ENCODE measurements at places on chromosomes 1 and 21.

DNA sequence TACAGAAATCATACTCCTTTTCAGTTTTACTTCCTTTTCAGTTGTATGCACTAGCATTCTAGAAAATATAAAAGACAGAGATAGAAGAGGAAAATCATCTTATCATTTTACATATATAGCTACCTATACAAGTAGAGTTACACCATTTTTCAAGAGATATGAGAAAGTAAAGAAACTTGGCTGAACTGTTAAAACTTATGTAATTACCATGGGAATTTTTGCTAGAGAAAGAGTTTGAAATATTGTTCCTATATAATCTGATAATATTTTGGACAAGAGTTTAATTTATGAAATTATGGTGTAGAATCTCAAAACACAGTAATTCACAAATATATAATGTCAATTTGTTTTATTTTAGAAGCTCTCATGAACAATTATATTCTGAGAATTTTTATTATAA is 180.8 kb downstream of the PLPPR4 start:
- no peak for DNase-seq

- DNase-seq: peak; percentile 24
These were observed 2.7 kb downstream of the RAB29 start for GRCh38 chr1:205772607-205773032.

GRCh38 chr1:84283381-84283780 is 18.1 kb upstream of the SAMD13 start:
- no peak for DNase-seq

DNA sequence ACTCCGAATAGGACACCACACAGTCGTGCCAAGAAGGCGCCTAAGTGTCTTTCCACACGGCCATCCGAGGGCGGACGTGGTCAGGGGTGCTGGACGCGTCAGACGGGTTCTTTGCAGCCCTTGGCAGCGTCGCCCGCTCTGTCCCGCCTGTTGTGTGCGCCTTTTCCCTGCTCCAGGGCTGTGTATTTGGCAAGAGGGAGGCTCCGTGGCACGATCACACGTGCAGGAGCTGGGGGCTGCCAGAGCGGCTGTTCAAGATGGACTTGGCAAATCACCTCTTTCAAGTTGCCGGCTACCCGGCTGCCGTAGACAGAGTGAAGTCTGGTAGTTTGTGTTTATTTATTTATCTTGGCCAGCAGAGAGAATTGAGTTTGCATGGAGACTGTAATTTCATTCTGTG is 31.9 kb downstream of the PRKCZ start:
- DNase-seq: no peak

DNA sequence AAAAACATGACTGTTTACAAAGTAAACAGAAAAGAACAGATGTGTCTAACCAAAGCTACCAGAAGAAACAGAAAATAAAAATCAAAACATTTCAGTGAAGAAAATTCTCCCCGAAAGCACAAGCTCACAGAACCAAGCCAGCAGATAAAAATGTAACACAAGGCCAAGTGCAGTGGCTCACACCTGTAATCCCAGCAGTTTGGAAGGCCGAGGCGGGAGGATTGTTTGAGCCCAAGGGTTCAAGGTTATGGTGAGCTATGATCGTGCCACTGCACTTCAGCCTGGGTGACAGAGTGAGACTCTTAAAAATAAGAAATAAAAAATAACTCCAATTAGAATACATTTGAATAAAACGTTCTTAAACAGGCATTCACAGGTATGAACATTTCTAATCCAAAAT is 19.1 kb upstream of the DDOST start:
- DNase-seq: no peak

DNA sequence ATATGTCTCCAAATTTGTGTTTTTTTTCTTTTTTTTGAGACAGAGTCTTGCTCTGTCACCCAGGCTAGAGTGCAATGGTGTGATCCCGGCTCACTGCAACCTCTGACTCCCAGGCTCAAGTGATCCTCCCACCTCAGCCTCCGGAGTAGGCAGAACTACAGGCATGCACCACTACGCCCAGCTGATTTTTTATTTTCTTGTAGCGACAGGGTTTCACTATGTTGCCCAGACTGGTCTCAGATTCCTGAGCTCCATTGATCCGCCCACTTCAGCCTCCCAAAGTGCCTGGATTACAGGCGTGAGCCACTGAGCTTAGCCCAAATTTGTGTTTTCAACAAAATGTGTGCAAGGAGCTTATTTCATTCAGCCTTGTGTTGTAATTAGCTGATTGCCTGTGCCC is 59.0 kb upstream of the IFFO2 start:
- no peak for DNase-seq

DNA sequence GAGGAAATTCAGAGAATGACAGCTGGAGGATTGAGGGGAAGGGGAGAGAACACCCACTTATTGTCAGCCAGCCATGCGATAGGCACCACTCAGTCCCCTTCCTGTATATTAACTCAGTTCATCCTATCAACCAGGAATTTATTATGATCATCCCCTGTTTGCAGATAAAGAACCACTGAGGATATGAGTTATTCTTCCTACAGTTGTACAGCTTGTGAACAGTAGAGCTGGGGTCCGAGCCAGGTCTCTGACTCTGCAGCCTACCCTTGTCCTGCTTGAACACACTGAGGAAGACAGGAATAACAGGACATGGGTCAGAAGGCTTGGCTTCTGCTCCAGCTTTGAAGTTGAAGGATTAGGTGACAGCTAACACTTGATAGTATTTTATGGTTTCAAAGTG is 42.0 kb upstream of the SCMH1 start:
- no peak for DNase-seq

DNA sequence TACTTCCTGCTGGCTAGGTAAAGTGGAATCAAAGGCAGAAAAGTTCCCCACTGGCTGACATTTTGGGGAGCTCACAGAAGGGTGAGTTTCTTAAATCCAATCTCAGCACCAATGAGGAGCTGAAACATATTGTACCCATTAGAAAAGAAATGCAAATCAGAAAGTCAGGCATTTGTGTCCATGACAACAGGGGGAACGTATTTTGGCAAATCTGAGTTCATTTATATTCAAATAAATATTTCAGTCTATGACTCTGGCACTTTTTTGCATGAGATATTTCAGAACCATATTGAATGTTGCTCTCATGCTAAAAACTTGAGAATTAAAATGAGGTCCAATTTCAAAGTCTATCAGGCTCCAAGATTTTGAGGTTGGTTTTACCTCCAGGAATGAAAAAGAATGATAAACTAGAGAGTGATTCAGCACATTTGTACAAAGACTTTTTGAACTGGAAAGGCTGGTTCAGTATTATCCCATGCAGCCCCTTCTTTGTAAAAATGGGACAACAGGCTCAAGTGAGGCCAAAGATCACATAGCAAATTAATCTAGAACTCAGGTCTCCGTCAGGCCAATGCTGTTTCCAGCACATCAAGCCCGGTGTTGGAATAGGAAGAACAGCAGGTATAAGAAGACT is 202.2 kb downstream of the RRAGC start:
- no peak for DNase-seq

- DNase-seq: peak; percentile 33
These were observed 58.9 kb downstream of the RHOU start for GRCh38 chr1:228794173-228794572.

DNA sequence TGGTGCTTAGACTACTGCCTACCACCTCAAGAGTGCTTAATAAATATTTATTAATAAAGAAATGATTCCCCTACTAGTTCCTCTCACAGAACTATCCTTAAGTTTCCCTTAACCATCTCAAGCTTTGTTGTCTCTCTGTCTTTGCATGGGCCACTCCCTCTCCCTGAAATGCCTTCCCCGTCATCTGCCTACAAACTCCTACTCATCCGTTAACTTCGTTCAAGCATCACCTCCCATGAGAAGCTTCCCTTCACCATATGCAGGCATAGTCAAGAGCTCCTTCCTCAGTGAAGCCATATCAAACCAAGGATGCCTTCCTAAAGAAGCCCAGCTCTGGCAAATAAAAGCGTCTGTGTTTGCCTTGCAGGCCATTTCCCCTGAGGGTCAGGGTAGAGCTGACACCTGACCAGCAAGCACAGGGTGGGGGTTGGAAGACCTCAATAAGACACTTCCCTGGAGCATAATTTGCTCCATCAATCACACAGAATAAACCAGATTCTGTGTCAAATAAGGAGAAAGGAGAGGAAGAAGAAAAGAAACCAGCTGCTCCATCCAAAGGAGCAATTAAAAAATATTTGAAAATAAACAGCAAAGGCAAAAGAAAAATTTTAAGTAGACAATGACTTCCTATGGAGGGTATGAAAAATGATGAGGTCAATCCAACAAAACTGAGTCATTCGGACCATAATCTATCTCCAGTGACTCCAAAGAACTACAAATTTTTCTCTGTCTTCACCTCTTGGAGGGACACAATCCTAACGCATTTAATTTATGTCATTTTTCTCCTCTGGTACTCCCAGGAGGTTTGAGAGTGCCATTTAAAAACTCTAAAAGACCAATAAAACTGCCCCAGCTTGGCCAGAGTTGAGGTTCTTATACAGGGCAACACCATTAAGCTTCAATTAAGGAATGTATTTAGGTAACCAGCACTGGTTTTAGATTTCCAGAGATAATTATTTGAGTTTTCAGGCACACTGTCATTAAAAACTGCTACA is 303.6 kb downstream of the KCNH1 start:
- no peak for DNase-seq

GRCh38 chr1:182702826-182703524 is 18.6 kb upstream of the RGS8 start:
- no peak for DNase-seq

GRCh38 chr1:201456499-201457309 is 12.3 kb downstream of the PHLDA3 start:
- DNase-seq: no peak

DNA sequence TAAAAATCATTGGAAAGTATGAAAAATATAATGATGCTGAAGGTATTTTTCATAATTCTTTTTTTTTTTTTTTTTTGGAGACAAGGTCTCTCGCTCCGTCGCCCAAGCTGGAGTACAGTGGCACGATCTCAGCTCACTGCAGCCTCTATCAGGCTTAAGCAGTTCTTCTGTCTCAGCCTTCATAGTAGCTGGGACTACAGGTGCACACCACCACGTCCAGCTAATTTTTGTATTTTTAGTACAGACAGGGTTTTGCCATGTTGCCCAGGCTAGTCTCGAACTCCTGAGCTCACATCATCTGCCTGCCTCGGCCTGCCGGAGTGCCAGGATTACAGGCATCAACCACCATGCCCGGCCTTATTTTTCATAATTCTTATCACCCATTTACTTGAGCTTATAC is 13.3 kb downstream of the SMAP2 start:
- DNase-seq: no peak

DNA sequence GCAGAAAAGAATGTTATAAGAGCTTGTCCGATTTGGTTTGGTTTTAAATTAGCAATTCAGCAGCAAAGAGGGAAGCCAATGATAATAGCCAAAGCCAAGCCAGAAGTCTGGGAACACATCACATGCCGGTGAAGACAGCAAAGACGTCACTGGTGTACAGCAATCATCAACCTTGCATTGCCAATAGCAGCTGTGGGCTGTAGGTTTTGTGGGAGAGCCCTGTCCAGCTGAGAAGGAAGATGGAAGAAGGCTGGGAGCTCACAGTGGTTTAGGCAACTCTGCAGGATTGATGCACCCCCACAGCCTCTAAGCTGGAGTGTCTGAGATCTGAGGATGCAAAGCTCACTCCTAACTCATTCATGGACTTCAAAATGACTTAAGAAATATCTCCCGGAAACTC is 338.7 kb downstream of the SIPA1L2 start:
- no peak for DNase-seq

GRCh38 chr1:87986130-87986866 is 657.6 kb downstream of the LMO4 start:
- no peak for DNase-seq

DNA sequence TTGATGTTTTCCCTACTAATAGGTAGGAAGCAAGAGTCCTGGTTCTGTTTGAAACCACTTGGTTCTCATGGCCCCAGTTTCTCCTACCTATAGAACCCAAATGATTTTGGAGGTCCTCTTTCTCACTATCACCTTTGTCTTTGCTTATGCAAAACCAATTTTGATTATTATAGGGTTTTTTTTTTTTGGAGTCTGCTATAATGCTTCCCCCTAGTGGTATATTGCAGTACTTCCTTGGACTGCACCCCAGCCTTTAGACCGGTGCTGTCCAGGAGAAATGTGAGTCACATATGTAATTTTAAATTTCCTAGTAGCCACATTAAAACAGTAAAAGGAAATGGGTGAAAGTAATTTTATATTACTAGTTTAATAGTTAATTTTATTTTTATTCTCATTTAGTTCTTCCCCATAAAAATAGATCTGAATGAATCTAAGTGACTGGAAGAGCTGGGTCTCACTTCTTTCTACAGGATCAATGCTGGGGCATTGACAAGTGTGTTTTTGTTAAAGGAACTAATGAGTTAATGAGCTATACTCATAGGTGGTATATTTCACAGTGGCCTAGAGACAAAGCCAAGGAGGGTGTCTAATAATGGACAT is 10.6 kb downstream of the FCMR start:
- peak; percentile 73 for DNase-seq

DNA sequence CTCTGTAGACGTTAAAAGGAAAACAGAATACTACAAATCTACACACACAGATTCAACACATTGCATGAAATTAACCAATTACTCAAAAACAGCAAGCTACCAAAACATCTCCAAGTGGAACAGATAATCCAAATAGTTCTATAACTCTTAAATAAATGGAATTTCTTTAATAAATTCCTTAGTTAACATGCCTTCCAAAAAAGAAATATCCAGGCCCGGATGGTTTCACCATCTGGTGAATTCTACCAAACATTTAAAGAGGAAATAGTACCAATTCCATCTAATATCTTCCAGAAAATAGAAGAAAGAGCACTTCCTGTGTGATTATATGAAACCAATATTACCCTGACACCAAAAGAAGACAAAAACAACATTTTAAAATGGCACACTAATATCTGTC is 52.8 kb upstream of the COL6A2 start:
- DNase-seq: no peak

GRCh38 chr1:199612976-199613774 is 414.3 kb upstream of the NR5A2 start:
- DNase-seq: no peak

Data from CD4-positive, alpha-beta T cell treated with Interleukin-2 at 100 ng/mL for 4 hours (primary cell).